ENCODE measurements at places on chromosomes 2 and 18.

DNA sequence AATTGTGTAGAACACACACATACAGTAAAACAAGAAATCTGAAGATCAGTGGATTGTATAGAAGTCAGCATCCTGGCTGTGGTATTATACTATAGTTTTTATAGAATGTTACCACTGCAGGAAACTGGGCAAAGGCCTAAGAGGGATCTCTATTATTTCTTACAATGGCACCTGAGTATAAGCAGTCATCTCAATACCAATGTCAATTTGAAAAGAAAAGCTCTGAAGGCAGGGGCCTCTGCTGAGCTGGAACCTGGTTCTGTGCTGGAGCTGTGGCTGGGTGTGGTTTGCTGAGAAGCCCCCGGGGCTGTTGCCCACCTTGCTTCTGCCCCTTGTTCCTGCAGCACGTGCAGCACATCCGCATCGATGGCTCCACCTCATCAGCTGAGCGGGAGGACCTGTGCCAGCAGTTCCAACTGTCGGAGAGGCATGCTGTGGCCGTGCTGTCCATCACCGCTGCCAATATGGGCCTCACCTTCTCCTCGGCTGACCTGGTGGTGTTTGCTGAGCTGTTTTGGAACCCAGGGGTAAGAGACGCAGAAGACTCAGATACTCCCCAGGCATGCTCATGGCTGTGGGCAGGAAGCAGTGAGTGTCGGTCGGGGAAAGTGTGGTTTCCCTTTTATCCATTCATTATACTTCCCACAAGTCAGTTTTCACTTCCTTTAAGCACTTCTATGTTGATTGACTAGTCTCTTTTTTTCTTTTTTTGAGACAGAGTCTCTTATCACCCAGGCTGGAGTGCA is 23.5 kb upstream of the RPL37A start:
- no peak for DNase-seq

- no peak for DNase-seq
Measured at GRCh38 chr18:8299054-8299980, 309.9 kb upstream of the RAB12 start.

DNA sequence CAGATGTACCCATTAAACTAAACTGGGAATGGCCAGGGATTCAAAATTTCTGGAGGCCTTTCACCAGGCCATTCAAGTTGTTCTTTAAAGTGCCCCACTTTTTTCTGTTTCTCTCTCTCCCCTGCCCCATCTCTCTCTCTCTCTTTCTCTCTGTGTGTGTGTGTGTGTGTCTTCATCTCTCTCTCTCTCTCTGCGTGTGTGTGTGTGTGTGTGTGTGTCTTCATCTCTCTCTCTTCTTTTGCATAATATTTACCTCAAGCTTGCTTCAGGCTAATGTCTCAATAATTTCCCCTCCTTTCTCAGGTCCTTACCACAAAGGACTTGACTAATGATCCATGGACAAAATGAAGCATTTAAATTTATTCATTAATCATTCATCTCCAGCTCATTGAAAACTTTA is 164.2 kb upstream of the KLHL14 start:
- DNase-seq: no peak

DNA sequence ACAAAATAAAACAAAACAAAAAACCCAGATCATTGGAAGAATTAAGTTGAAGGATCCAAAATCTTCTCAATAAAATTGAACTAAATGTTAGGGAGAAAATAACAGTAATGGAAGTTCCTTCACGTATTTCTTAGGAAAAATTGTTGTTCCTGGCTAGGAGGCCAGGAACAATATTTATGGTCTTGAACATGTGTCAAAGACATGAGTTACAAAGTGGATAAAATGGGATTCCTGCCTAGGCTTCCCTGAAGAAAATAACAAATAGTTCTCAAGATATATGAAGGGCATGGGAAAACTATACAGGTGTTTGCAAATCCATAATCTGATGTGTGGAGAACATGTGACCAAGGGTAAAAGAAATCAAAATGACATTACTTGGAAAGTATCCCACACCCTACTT is 67.6 kb upstream of the ITGB6 start:
- DNase-seq: no peak

GRCh38 chr2:81551040-81551634 is 1246.6 kb upstream of the LRRTM1 start:
- no peak for DNase-seq

GRCh38 chr2:61090386-61090921 is 24.8 kb downstream of the SANBR start:
- no peak for DNase-seq

GRCh38 chr2:233015019-233015645 is 2.1 kb upstream of the NGEF start:
- DNase-seq: no peak

GRCh38 chr2:189109921-189110397 is 69.6 kb downstream of the COL5A2 start:
- no peak for DNase-seq

GRCh38 chr2:149180226-149180875 is 141.9 kb downstream of the LYPD6B start:
- DNase-seq: no peak

GRCh38 chr18:23761941-23762340 is 72.7 kb downstream of the LAMA3 start:
- no peak for DNase-seq

GRCh38 chr2:156147594-156148330 is 184.8 kb downstream of the NR4A2 start:
- no peak for DNase-seq

DNA sequence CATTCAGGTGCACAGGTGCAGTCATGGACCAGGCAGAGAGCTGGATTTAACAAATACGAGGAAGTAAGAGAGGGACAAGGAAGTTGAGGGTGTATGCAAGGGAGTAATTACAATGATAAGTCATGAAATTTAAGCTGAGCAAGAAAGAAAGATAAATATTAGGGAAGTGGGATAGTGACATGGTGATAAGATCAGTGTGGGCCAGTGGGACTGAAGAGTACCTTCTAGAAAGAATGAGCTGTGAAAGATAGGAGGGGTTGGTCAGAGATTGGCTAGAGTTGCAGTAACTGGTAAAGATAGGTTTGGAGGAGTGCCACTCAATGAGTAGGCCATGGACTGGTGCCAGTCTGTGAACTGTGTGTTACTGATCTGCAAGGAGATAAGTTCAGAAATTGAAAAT is 200.8 kb upstream of the SIX3 start:
- DNase-seq: no peak

Measured in HEK293T (cell line).